Endothelial cell (in vitro differentiated cells): ENCODE measurements at places on chromosomes 13 and 19. TPM values are rescaled to one million over a fixed set of nuclear protein-coding genes. Genes with fewer than 3 reads are reported as not detected.

Gene FCER2
- total RNA-seq: not detected

Gene RASIP1
- 192 TPM for total RNA-seq

Gene GPR183
- not detected for total RNA-seq

Gene LSR
- 35.9 TPM for total RNA-seq

Gene SLC7A10
- 4.4 TPM for total RNA-seq

Gene AP3D1
- total RNA-seq: 169 TPM
